ENCODE measurements at places on chromosomes 3 and 15.

- DNase-seq = peak; percentile 44
Measured at GRCh38 chr3:137970914-137971831, 38.8 kb upstream of the CLDN18 start.

- DNase-seq = no peak
Measured at GRCh38 chr3:170941551-170941950, 33.1 kb upstream of the EIF5A2 start.

DNA sequence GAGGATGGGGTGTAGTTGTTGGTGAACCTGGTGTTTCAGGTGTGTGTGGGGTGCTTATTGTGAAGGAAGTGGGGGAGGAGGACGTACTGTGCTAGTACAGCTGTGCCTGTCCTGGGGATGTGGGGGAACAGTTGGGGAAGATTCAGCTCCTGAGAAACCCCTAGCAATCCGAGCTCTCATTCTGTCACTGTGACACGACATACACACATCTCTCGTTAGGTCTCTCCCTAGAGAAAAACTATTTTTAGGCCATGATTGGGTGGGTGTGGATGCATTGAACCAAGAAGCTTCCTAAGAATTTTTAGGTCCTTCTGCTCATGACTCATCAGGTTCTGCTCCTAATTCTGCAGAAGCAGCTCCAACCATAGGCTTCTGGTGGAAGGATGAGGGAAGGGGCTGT lies 54.3 kb downstream of the SLC30A4 start:
- no peak for DNase-seq

- no peak for DNase-seq
Measured at GRCh38 chr3:157394411-157394810, 42.2 kb upstream of the PTX3 start.

DNA sequence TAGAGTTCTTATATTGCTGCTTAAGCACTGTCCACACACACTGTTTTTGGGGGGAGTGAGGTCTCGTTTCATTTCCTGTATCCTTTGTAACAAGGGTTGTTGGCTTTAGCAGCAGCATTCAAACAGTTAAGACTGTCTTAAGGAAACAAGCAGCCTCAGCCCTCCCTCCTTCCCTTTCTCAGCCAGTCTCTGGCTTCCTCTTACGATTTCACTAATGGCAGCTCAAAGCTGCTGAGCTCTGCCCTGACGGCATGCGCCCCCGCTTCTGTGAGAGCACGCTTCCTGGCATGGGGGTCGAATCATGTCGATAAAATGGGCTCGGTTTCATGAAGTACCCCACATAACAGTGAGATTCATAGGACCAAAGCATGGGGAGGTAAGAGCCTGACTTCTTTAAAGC lies 105.0 kb downstream of the KLHL25 start:
- DNase-seq = peak; percentile 63

GRCh38 chr15:67259806-67260205 lies 5.2 kb downstream of the IQCH start:
- no peak for DNase-seq

Measured in activated CD4-positive, alpha-beta T cell treated with anti-CD3 and anti-CD28 coated beads, Interleukin-2, amount 50 U/mL, for 1 hour (primary cell).